HuH-7.5 (cell line): ENCODE measurements at places on chromosomes 7 and 10.

DNA sequence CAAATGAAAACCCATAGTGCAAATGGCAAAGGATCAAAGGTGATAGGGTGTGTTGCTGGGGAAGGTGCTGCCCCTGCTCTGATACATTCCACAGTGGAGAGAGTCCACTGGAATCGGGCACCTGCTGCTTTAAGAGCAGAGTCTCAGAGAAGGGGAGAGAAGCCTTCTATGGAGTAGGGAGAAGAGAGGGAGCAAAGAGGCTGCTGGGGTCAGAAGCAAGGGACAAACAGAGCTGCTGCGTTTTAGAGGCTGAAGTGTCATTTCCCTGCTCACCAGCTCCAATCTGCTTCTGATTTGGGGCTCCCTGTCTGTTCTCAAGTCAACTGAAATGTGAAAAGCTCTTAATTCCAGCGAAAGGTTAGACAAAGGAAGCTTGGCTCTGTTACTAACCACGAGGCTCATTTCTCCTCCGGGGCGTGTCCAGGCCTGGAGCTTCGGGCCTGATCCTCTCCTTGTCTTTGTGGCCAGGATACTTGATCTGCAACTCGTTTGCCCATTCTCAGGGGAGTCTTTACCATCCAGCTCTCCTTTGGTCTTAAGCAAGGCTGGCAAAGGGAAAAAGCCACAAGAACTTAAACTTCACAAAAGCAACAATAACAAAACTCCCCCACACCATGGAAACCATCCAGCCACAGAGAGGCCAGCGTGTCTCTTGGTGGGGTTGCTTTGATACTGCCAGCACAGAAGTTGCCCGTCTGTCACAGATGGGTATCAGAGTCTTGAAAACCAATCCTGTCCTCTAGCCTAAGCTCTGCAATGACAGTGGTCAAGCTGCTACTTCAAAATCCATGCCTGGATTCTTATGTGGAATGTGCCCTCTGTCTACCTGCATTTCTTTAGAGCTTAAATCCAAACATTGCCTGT lies 692.6 kb downstream of the SUGCT start:
- no peak for DNase-seq

- DNase-seq = no peak
Observed at GRCh38 chr10:103186128-103186527, 6.9 kb downstream of the NT5C2 start.

GRCh38 chr10:110916554-110917346 lies 2.2 kb downstream of the BBIP1 start:
- no peak for DNase-seq

GRCh38 chr7:67631476-67631875 lies 634.8 kb downstream of the TYW1 start:
- no peak for DNase-seq

- no peak for DNase-seq
Observed at GRCh38 chr7:138169441-138169851, 93.2 kb downstream of the AKR1D1 start.

DNA sequence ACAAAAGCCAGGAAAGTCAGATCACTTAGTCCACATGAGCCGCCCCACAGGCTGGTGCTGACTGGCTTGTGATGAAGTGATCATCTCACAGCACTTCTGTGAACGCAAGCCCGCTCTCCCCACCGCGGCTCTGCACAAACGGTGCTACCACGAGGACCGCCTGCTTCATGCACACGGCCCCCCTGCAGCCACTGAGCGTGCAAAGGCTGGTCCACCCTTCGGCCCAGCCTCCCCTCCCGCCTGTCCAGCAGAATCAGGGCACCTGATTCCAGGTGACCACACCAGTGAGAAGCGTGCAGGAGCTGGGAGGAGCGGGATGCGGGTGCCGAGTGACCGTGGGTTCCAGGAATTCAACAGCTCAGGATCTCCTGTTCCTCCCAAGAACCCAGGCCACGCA lies 32.2 kb downstream of the MAD1L1 start:
- DNase-seq = no peak

DNA sequence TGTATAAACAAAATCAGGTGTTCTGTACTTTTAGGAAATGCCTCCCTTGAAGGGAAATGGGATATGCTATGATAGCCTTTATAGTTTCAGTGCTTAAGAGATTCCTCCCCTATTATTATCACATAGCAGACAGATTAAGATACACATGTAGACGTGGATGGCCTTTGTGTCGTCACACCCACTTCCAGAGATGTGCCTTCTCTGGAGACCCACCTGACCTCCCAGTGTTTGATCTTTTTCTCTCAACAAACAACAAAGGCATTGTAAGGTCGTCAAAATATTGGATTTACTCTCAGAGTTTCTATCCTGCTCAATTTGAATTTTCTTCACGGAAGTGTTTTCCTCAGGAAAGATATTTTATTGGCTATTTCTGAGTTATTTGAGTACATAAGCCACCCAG lies 25.7 kb upstream of the C1GALT1 start:
- DNase-seq = no peak

- DNase-seq = no peak
Observed at GRCh38 chr10:69662901-69663300, 32.9 kb downstream of the FAM241B start.

DNA sequence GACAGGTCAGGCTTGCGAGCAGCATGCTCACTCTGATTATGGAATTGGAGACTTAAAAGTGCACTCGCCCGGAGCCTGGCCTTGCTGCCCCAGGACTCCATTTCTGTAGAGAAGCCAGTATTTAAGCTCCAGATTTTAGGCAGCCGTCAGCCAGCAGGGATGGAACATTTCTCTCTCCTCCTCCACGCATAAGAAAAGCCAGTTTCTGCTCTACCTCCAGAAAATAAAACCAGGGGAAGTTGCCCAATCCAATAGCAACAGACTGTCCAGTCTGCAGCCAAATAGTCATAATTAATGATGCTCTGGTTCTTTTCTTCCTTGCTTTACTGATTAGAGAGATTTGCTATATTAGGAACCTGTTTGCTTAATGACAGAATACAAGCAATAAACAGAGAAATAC lies 203.2 kb downstream of the GFRA1 start:
- no peak for DNase-seq

DNA sequence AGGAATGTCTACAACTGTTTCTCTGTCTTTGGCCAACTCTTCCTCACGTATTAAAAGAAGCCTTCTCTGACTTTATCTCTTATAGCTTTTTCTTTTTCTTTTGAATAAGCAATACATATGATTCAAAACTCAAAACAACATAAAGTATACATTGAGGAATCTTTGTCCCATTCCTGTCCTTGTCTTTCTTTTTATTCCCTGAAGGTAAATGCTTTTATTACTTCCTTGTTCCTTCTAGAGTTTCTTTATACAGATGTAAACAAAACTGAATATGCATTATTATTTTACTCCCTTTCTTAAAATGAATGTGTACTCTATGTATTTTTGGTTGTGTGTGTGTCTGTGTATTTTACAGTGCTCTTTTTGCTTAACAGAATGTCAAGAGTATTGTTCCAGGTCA lies 170.1 kb downstream of the CHN2 start:
- DNase-seq = no peak

DNA sequence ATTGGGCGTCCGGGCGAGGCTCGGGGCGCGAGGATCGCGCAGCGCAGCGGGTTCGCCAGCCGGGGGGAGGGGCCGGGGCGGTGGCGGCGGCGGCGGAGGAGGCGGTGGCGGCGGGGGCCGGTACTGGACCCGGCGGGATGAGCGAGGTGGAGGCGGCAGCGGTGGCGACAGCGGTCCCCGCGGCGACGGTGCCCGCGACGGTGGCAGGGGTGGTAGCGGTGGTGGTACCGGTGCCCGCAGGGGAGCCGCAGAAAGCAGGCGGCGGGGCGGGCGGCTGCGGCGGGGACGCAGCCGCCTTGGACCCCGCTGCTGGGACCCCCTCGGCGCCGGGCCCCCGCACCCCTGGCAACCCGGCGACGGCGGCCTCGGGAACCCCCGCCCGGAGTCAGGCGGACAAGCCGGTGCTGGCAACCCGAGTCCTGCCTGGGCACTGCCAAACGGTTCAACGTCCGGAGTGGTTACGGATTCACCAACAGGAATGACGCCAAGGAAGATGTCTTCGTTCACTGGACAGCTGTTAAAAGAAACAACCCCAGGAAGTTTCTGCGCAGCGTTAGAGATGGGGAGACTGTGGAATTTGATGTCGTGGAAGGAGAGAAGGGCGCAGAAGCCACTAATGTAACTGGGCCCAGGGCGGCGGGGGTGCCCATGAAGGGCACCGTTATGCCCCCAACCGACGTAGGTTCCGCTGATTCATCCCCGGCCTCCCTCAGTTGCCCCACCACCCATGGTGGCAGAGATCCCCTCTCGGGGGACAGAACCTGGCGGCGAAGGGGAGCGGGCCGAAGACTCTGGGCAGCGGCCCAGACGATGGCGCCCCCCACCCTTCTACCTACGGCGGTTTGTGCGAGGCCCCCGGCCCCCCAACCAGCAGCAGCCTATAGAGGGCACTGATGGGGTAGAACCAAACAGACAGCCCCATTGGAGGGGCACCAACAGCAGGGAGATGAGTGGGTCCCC lies 100.3 kb upstream of the CPXM2 start:
- DNase-seq = no peak

GRCh38 chr7:6432781-6433180 lies 15.0 kb downstream of the DAGLB start:
- no peak for DNase-seq

GRCh38 chr10:70293169-70293843 lies 9.5 kb upstream of the NPFFR1 start:
- no peak for DNase-seq

DNA sequence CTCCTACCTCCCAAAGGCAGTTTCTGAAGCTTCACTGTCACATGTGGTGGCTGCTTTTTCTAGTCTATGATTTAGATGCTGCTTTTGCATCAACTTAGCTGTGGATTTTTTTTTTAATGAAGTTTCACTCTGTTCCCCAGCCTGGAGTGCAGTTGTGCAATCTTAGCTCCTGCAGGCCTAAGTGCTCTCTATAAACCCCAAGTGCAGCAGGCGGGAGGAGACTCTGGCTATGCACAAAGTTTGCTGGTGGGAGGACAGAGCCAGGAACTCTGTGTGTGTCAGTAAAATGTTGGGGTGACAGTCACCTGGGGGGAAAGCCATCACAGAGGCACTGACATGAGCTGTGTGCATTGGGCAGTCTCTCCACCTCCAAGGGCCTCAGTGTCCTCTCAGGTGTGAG lies 138.8 kb upstream of the FAM20C start:
- no peak for DNase-seq

DNA sequence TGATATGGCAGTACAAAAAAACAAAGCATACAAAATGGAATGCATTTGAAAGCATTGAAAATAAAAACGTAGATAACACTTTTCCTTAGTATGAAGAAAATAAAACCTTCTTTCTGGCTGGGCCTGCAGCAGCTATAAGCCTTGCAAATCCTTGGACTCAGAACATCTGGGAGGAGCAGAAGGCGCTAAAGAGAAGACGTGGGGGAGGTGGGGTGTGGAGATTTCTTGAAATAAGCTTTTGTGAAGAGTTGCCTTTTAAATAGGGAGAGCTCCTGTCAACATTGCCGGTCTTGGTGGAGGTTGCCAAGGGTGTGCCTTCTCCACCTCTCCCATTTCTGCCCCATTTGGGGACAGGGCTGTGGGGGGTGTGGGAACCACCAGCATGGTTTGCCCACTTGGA lies 128.7 kb downstream of the TMEM178B start:
- DNase-seq = no peak

- no peak for DNase-seq
Observed at GRCh38 chr10:62017491-62017870, 116.0 kb downstream of the ARID5B start.

GRCh38 chr10:61592581-61592980 lies 70.1 kb upstream of the CABCOCO1 start:
- no peak for DNase-seq

- peak; percentile 16 for DNase-seq
Observed at GRCh38 chr7:19051767-19052375, 65.6 kb downstream of the TWIST1 start.

GRCh38 chr10:100882252-100882651 lies 30.5 kb upstream of the SLF2 start:
- no peak for DNase-seq

- no peak for DNase-seq
Observed at GRCh38 chr10:112841549-112841948, 108.5 kb upstream of the TCF7L2 start.

DNA sequence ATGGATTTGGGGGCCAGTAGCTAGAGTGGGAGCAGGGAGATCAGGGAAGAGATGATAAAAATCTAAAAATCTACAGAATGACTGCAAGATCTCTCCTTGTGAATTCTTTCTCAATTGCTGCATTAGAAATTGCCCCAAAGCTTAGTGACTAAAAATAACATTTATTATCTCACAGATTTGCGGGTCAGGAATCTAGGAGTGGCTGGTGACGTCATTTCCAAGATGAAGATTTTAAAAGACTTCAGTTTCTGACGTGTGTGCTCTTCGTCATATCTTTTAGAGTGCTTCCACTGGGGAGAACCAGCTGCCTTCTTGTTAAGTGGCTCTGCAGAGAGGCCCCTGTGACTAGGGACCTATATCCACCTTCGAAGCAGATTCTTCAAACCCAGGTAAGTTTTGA lies 112.6 kb downstream of the DGKI start:
- DNase-seq = no peak

DNA sequence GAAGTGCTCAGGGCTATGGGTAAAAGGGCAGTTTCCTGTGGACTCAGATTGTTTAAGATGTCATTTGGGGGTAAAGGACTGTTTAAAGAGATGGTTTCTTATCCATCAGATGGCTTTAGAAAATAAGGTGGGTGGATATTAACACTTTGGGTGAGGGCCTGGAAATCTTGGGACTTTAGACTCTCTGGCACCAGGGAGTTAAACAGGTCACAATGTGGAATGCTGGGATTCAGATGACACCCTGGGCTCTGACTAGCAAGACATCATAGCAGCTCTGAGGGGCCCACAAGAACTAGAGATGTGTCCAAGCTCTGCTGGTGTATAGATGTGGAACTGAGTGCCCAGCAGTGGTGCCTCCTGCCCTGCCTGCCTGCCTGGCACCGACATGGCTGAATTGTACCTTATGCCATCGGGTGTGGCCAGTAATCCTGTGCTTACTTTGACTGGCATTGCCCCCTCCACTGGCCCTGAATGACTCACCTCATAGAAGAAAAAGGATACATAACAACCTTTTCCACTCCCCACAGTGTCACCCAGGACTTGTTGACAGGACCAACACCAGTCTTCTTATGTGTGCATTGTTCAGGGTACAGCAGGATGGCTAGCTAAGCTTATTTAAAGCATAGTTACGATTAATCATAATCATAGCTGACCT lies 100.0 kb upstream of the PRR15 start:
- no peak for DNase-seq

- DNase-seq = no peak
Observed at GRCh38 chr7:121530227-121531174, 134.4 kb upstream of the FAM3C start.

GRCh38 chr7:110922906-110923305 lies 168.0 kb upstream of the LRRN3 start:
- no peak for DNase-seq

- no peak for DNase-seq
Observed at GRCh38 chr7:54252256-54253035, 289.7 kb upstream of the VSTM2A start.

DNA sequence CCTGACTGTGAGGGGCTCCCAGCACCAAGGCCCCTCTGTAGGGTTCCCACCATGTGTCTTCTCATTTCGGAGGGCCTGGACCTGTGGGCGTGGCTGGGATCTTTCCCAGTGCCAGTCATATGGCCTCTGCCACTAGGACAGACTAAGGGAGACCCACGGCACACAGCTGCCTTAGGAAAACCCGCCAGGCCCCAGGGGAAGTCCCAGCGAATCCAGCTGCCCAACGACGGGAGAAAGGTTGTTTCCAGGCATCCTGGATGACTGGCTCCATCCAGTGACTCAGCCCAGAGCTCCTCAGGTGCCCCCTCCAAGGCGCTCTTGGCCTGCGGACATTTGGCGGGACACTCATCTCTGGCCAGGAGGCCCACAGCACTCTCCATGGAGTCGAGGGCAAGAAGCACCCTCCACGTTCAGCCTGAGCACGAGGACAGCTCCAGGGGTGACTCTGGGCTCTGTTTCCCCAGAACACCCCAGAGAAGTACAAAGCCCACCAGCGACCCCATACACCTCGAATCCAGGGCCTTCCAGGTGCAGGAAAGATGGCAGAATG lies 39.9 kb downstream of the PWWP2B start:
- DNase-seq = no peak
